GM19239 (cell line): ENCODE measurements at places on chromosomes 16 and 17.
A peak's percentile ranks its signal among the peaks of the same experiment; 100 is the strongest.

- DNase-seq: no peak
These were observed 834 bp downstream of the DCXR start for GRCh38 chr17:82036634-82037091.

GRCh38 chr16:1913327-1914083 lies 4.7 kb downstream of the HS3ST6 start:
- no peak for DNase-seq

DNA sequence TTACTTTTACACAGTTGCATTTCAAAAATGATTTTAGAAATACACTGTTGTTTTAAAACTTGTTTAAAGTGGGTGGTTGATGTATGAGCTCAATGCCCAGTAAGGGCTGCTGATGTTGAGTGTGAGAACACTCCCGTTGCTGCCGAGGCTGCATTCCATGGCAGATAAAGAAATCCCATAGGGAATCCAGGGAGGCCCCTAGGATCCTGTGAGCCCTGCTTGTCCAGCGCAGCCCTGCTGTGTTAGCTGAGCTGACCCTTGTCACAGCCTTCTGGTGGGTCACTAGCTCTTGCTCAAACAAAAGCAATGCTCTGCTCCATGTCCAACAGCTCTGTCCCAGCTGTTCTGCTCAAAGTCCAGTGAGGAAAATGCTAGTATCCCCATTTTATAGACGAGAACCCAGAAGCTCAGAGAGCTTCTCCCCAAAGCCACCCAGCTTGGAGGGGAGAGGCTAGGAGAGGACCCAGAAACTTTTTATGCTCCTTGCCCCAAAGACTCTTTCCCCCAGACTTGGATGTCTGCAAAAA lies 18.6 kb upstream of the COL1A1 start:
- DNase-seq: no peak

DNA sequence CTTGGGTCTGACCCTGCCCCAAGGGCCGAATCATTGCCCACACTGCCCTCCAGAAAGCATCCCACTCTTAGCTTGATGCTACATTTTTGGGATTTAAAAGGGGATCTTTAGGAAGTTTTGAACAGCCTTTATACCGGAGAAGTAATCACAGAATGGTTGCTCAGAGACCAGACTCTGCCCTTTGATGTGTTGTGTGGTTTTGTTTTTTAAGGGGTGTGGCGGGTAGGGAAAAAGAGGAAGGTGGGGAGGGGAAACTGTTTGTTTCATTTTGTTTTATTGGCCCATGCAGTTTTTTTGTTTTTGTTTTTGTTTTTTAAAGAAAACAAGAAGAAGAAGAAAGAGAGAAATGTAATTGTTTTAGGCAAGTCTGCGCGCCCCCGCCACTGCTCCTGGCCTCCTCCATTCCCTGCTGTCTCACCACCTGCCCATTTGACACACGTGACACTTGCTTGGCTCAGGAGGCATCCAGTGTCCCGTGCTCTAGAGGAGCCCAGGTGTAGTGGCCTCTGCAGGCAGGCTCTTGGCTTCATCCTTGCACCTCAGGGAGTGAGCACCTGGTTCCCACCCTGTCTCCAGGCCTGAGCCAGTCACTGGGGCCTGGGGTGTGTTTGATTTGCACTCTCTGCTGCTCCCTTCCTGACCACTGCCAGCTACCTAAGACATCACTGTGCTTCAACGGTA lies 35.7 kb downstream of the GNAO1 start:
- no peak for DNase-seq

- DNase-seq: no peak
These were observed 2283.8 kb downstream of the TP53TG3F start for GRCh38 chr16:35743101-35743692.

DNA sequence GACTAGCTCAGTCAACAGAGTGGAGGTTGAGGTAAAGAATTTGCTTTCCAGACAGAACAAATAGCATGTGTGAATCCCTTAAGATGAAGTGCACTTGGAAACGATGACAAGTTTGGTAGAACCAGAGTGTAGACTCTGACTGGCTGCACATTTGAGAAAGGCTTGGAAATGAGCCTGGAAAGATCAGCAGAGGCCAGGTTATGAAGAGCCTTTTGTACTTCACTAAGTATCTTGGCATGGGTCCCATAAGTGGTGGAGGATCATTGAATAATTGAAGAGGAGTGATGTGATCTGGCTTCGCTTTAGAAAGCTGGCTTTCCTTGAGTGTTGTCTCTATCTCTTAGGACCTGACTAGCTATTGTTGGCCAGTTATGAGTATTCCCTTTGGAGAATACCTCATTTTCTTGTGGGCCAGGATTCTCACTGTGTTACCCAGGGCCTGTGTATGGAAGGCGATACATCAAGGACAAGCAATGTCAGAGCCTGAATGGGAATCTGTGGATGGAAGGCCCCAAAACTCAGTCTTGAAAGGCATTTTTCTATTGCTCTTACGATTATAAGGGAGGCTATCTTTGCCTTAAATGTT lies 329.8 kb downstream of the UTP18 start:
- DNase-seq: no peak

GRCh38 chr16:87329436-87330256 lies 12.5 kb upstream of the C16orf95 start:
- no peak for DNase-seq

GRCh38 chr16:65307286-65307685 lies 185.4 kb upstream of the CDH11 start:
- no peak for DNase-seq

DNA sequence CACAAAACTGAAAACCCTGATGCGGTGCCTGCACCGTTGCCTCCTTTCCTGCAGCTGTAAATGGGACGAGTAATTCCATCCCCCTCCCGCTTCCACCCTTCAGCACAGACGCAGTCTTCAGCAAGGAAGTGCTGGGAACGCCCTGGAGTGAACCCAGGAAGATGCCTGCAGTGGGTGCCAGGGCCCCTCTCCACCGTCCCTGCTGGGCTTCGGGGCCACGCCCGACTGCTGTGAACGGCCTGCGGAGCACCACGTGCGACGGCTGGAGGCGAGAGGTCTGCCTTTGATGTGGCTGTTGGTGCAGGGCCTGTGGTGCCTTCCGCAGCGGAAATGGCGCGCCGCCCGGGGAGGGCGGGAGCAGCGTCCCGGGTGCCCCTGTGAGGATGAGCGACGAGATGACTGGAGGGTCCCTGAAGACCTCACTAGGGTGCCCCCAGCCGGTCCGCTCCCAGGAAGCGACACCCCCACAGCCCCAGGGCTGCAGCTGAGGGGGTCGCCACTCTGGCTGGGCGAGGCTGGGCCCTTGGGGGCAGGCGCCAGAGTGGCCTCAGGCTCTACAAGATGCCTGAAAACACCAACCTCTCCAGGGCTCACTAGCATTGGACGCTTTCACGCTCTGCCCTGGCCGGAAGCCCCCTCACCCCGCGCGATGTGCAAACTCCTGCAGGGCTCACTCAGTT lies 749 bp upstream of the MC1R start:
- peak; percentile 92 for DNase-seq

DNA sequence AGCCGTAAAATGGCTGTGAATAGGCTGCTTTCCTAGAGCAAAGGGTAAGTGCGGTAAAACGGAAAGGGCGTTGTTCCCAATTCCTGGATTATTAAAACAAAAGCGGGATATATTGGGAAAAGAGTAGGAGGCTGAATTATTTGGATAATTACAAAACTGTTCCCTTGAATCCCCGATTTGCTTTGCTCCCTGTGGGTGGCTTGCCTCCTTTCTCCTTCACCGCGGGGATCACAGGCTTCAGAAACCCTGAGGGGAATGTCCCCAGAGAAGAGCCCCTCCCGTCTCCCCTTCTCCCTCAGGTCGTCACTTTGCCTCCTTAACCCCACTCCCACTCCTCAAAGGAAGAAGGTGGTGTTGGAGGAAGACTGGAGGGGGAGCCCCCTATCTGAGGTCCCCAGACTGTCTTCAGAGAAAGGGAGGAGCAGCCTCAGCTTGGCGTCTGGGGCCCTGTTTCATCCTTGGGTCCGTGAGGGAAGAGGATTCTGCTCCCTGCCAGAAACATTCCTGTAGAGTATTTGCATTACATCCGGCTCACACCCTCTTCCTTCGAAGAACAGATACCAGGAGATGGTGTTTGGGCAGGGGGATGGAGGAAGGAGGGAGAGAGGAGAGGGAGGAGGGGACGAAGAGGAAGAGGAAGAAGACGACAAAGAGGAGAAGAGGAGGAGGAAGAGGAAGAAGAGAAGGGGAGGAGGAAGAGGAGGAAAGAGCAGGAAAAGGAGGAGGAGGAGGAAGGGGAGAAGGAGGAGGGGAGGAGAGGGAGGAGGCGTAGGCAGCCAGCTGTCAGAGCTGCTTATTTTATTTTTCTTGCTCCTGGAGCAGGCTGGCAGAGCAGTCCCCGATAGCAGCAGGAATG lies 31.8 kb downstream of the MRM1 start:
- no peak for DNase-seq

- no peak for DNase-seq
These were observed 17.4 kb downstream of the NXN start for GRCh38 chr17:962166-962565.

- DNase-seq: no peak
These were observed 51.6 kb upstream of the ETV4 start for GRCh38 chr17:43597624-43598356.

DNA sequence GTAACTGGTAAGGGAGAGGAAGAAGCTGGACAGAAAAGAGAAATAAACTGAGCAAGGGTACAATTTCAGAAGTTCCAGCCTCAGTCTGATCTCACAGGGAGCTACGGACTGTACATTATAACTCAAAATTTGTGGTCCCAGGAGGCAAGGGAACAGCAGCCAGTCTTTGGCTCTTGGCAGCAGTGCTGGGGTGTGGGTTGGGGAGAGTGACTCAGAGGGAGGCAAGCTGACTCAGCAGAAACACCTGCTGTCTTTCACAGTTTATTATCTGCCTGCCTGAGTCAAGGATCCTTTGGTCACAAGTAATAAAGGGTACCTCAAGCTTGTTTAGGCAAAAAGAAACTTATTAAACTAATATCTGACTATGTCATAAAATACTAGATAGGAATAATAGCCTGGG lies 73.5 kb upstream of the KIF2B start:
- DNase-seq: no peak

DNA sequence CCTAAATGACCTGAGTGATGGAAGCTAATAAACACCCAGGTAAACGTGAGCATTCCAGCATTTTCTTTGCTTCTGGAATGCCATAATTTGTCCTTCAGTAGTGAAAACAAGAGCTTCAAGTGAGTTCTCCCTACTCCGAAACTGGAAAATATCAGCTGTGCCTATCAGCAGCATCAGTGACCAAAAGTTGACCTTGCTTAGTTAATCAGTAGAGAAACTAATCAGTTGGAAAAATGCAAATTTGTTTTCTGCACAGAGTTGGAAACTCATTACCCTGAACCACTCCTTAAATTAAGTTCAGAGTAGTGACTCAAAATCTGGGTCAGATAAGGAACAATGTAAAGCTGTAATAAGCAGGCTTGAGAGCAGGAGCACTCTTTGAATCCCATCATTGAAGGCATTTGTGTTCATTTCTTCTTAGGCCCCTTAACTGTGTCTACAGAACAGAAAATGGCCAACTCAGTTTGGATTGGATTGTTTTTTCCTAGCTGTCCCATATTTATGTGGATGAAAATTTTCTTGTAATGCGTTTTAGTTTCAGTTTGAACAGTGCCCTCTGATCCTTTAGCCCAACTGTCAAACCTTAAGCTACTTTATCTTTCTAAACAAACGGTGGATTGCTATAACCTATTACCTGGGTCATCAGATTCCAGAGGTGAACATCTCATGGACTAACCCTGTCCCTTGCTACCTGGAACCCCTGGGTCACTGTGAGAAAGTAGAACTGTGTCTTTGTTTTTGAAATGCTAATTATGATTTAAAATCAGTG lies 290.4 kb downstream of the TOX3 start:
- DNase-seq: no peak

DNA sequence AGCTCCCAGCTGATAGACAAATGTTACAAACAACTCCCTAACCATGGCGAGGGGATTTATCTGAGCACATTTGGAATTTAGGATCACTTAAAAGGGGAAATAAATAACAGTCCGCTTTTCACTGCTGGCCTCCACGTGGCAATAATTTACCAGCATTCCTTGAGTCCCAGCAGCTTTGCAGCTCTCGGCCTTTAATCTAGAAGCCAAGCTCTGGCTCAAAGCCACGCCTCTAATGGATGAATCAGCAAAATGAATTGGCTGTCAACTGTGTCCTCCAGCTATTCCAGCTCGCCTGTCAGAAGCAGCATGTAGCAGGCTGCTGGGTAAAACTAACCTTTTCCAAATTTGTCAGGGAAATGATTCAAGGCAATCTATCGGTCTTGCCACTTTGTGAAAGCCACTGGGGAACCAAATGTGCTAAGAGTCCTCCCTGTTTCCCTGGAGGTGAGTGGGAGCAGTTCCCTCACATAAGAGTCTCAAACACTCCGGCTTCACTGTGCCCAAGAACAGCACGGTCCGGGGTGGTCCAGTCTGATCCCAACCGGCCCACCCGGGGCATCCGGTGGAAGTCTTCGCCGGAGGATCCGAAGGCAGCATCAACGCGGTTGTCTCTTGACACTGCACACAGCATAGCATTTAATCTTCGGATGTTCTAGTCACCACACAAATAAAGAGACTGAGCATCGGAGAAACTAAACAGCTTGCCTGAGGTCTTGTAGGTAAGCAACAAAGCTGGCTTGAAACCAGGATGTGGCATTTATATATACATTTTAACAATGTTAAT lies 143.3 kb downstream of the PARN start:
- DNase-seq: no peak

GRCh38 chr17:50426814-50427787 lies 1.1 kb downstream of the ACSF2 start:
- peak; percentile 55 for DNase-seq

DNA sequence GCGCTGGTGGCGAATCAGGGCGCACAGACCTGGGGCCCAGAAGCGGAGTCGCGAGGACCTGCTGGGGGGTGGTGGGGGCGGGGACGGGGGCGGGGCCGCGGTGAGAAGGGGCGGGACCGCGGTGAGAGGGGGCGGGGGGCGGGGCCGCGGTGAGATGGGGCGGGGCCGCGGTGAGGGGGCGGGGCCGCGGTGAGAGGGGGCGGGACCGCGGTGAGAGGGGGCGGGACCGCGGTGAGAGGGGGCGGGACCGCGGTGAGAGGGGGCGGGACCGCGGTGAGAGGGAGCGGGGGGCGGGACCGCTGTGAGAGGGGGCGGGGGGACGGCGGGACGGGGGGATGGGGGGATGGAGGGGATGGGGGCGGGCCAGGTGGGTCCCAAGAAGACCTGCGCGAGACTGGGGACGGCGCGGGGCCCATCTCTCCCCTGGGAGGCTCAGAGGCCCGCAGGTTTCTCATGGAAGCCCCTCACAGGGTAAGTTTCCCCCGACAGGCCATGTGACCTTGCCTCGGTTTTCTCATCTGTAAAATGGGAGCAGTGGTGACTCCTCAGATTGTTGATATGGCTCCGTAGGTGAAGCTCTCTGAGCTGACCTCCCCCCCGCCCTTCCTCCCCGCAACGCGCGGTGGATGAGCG lies 28.6 kb upstream of the DBNDD1 start:
- no peak for DNase-seq
